Bone marrow (tissue), 2 donors: ENCODE measurements at places on chromosomes 12 and 14.

GRCh38 chr12:48164451-48164850, 7.1 kb upstream of the ASB8 start:
- DNase-seq: no peak

DNA sequence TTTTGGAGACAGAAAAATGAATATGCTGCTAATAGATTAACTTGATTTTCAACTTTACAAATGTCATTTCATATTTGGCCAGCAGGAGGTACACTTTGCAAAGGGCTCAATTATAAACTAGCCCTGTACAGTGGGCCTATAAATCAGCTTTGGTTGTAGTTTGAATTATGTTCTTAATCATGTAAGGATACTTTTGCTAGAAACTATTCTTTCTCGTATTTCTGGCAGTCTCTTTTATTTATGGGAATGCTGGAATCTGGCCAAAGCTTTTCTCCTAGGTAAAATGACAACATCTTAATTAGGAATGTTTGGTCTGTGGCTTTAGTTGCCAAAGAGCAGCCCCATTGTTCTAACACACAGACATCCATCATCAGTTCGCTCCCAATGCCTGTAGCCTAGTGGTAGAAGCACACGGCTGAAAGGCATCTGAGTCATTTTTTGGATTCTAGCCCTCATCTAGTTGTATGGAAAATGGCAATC, 1322.3 kb upstream of the SEL1L start:
- DNase-seq: no peak

DNA sequence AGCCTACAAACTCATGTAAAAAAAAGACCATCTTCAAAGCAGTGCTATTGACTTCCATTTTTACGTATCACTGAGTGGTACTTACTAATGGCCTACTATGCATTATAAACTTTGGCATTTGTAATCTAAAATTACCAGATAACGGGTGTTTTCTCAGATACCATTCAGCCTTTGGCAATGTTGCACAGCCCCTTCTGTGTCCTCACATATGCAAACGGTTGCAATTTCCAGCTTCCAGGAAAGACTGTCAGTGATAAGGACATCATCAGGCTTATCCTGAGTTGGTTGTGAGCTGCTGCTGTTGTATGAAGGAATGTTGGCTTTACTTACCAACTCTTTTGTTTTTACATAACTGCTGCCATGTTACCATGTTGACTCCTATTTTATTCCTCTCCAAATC, 1.6 kb upstream of the SLC6A13 start:
- no peak for DNase-seq

GRCh38 chr14:73817020-73817655, 34.5 kb upstream of the PTGR2 start:
- no peak for DNase-seq

DNA sequence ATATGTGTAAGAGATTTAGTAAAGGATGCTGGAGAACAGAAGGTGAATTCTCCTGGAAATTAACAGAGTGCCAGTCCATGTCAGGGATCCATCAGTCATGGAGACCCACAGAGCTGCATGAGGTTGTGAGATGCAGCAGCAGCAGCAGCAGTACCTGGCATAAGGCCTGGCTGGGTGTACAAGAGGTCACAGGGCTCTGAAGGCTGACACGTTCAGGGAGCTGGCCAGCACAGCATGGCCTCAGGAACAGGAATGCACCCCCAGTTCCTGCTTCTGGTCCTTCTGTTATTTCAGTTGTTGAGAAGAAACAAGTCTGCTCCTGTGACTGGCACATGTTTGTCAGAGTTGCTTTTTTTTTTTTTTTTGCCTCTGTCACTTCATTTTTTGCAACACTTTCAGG, 210.8 kb downstream of the CNTN1 start:
- DNase-seq: no peak

DNA sequence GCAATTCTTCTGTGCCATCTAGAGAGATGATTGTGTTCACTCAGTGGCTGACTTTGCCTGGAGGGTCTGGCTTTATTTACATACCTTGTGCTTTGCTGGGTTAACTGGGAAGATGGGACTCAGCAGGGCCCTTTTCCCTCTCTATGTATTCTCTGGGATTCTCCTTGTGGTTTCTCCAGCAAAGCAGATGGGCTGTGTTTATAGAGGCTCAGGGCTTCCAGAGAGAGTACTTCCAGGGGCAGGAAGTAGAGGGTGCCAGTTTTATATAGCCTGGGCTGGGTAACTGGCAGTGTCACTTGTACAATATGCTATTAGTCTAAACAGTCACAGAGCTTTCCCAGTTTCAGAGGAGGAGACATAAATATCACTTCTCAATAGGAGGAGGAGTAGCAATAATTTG, 509.9 kb downstream of the DIO2 start:
- DNase-seq: no peak

GRCh38 chr14:91335191-91336092, 82.2 kb downstream of the CCDC88C start:
- DNase-seq: no peak

GRCh38 chr14:94174604-94175010, 485 bp downstream of the PPP4R4 start:
- DNase-seq: no peak

DNA sequence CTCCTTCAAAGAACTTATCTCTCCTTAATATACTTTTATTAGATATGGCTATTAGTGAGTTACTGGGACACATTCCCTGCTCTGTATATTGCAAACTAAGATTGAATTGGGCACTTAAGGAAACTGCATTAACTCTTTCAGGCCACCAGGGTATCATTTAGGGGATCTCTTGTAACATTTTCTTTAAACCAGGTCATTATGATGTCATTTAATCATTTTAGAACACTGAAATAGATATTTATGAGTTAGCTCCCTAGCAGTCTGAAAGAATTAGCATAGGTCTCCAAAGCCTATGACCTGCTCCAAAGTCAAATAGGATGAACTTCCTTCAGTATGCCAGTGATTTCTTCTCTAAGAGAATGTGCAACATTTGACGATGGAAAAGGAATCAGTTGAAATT, 506.9 kb downstream of the FOXG1 start:
- DNase-seq: no peak

DNA sequence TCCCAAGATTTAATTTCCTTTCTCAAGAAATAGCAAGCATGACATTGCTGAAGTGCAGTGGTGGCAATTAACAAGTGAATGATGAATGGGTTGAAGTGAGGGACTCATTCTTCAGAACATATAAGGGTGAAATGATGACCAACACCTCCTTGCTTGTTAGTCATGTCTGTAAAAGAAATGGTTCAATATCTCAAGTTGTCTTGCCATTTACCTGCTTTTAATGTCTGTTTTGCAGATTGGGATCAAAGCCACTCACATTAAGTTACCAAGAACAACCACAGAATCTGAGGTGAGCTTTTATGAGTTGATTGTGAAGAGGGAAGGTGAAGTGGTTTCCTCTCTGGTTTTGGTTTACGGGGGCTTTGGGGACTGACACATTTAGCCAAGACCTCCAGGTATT, 24.1 kb downstream of the MTHFD1 start:
- DNase-seq: no peak

DNA sequence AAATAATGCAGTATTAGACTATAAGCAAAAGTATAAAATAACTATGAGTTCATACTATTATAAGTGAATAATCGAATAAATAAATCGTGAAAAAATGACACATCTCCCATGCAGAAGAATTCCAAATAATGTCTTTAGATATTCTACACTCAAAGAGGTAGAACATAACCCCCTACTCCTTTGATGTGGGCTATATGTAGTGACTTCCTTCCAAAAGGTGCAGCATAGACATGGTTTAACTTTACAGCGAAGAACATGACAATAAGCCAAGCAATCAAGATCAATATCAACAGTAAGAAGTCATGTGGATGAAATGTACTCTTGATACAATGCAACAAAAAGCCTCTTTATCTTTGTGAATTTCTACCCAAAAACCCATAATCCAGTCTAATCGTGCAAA, 46.0 kb upstream of the HIF1A start:
- no peak for DNase-seq

- DNase-seq: peak; percentile 1
Observed at GRCh38 chr12:109387425-109388166, 39.9 kb downstream of the MYO1H start.

GRCh38 chr12:91722072-91722471, 423.6 kb downstream of the BTG1 start:
- DNase-seq: no peak

DNA sequence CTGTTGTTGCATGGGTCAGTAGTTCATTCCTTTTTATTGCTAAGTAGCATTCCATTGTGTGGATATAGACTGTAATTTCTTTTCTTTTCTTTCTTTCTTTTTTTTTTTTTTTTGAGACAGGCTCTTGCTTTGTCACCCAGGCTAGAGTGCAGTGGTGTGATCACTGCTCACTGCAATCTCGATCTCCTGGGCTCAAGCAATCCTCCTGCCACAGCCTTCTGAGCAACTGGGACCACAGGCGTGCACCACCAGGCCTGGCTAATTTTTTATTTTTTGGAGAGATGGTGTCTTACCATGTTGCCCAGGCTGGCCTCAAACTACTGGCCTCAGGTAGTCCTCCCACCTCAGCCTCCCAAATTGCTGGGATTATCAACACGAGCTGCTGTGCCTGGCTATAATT, 5.2 kb downstream of the ATP6V0A2 start:
- no peak for DNase-seq

DNA sequence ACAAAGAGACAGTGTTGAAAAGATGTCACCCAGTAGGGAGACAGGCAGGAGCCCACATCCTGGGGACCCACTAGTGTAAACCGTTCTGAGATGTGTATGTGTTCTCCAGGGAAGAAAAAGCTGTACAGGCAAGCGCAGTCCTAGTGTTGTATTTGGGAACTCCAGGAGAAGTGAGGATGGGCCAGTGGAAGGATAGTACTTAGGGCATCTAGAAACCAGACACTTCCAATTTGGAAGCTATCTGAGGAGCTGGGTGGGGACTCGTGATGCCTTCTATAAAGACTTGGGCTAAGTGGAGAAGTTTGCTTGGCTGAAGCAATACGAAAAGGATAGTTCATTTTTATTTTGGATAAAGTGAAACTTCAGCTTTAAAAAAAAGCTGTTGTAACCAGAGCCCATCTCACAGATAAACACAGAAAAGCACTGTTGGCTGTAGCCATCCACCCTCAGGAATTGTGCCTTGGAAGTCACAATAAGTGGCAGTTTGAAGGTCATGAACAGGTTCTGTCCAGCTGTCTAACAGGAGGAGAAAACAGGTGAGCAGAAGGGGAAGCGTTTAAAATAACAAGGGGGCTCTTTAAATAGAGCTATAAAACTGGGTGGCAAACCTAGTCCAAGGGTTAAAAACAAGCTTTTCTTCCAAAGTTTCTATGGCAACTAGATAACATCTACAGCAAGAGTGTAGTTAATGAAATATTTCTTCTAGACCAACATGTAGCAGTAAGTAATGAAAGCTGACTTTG, 108.0 kb upstream of the ARHGAP5 start:
- DNase-seq: no peak

GRCh38 chr12:58882826-58883225, 37.5 kb downstream of the LRIG3 start:
- DNase-seq: no peak

GRCh38 chr12:15387772-15388171, 65.5 kb downstream of the PTPRO start:
- DNase-seq: no peak
